ENCODE measurements at places on chromosomes 16 and 17.
A peak's percentile ranks its signal among the peaks of the same experiment; 100 is the strongest.

- no peak for DNase-seq
Observed at GRCh38 chr17:65092262-65092661, 35.7 kb upstream of the GNA13 start.

GRCh38 chr17:10292057-10292937, 80.5 kb downstream of the MYH13 start:
- DNase-seq = no peak

DNA sequence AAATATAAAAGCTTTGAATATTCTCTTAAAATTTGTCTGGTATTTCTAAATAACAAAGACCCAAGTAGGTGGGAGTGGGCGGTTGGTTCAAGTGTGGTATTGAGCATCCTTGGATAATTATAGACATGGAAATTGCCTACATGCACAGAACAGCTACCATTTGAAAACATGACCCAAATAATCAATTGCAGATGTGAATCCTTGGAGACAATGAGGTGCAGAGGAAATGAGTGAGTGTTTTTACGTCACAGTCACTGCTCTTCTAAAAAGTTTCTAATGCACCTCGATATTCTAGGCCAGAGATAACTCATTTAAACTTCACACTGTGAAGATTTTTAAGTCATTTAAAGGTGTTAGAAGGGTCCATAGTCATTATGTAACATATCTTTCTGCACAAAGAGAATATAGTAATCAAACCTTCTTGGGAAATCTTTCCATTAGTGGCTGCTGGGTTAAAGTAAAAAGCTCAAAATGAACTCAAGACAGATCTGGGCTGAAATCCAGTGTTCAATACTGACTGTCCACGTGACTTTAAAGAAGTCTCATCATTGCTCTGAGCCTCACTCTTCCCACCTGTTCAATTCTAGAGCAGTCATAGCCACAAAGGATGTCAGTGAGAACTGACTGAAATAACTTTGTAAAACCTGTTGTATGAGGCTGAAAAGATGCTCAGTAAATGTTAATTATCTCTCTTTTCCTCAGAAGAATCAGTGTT, 144.5 kb downstream of the CDH11 start:
- no peak for DNase-seq

GRCh38 chr17:27499451-27500265, 43.4 kb downstream of the KSR1 start:
- DNase-seq = no peak

DNA sequence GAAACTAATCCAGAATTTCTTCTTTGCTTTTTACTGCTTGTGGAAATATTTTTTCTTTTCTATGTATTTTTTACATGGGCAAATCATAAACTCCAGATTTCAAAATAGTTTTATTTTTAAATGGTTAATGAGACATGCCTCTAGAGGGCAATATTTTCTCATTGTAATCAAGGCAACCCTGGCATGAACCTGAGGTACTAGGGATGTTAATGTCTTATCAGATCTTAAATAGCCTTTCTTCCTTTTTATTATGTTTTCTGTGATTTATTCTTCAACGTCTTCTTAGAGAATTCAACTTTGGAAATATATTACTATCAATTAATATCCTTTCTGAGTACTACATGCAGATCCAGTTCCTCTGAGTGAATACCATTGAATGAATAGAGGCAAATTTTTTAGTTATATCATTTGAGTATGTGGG, 324.7 kb downstream of the BCAS3 start:
- DNase-seq = no peak

DNA sequence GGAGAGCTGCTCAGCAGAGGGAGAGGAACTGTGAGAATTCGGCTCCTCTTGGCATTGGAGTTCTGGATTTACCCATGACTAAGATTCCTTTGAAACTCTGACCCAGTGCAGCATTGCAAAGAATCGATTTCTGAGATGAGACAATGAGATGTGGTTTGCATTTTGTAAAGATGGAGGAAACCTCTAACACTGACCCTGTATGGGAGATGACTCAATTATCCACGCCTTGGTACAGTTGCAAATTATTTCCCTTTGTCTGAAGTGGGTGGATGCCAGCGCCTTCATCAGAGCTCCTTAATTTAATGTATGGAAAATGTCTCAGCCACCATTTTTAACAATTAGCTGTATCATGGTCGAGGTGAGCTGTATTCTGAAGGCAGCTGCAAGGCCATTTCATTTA, 53.4 kb downstream of the NUP93 start:
- no peak for DNase-seq

DNA sequence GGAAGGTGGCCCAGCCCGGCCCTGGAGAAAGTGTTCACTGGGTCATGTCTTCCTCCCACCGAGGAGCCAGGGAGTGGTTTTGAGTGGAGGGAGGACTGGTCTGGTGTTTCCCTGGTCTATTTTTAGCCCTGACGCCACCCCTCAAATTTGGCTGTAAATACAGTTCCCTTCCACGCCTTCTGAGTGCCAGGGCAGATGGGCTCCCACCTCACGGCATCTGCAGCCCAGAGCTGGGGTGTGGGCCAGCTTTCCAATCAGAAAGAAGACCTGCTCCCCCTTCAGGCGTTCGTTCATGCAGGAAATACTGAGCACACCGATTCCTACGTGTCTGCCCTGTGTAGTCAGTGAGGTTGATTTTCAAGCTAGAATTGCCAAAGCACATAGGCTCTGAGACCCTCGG, 53.7 kb downstream of the SNX20 start:
- no peak for DNase-seq

DNA sequence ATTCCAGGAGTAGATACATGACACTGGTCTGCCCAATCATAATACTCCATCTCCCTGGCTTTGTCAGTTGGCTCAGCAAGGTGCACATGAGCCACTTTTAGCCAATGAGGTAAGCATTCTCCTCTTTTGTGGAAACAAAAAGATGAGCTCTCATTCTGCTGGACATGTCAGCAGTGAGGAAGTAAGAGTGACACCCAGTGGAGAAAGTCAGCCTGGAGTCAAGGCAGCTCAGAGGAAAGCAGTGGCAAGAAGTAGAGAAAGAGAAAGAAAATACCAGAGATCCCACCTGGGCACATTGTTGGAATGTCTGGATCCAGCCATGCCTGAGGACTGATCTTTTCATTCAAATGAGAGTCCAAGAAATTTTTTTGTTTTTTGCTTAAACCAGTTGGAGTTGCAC, 496.9 kb upstream of the C16orf82 start:
- no peak for DNase-seq

GRCh38 chr16:66447491-66447890, 20.4 kb downstream of the BEAN1 start:
- peak; percentile 41 for DNase-seq

GRCh38 chr17:48633266-48633677, 7.1 kb upstream of the HOXB9 start:
- DNase-seq = no peak

DNA sequence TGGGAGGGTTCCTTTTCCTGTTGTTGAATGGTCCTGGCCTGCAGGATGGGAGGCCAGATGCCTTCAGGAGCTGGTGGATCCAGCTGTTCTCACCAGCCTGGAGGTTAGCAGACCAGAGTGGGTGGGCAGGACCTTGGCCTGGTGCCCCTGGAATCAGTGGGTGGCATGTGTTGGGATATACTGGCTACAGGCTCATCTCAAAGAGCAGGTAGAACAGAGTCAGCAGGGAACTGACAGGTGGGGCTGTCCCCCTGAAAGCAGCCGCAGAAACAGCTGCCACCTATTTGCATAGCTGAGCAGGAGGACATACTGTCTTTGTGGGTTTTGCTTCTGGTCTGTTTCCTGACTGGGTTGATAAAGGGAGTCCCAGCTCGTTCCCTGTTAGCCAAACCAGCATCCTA, 144.1 kb downstream of the RAB11FIP4 start:
- no peak for DNase-seq

DNA sequence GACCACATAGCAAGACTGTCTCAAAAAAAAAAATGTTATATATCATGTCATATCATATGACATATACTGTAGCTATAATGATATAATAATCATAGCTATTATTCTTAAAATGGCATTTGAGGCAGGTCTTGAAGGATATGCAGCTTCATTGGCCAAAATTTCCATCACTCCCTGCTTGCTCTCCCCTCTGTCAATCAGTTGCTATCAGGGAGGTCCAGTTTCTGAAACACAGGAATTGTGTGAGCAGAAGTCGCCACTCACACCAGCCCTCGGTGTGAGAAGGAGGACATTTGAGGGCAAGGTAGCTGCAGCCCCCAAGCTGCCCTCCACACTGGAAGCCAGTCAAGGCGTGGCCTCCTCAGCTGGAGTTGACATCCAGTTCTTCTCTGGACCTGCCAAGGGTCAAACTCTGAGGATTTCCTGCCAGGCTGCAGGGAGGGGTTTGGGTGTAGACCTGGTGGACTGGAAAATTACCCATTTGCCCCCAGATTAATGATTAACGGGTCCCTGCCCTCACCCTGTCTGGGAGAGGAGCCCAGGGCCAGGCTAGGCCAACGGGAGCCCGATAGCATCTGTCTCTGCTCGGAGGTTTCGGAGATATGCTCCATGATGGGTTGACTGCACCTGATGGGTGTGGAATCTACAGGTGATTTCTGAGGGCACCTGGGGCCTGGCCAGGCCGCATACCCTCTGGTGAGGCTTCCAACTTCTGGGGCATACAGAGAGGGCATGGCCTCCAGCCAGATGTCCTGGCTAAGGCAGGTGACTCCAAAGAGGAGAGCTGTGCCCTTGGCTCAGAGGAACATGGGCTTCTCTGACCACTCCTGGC, 18.8 kb downstream of the WNT9B start:
- DNase-seq = no peak

- DNase-seq = no peak
Observed at GRCh38 chr17:17494870-17495535, 1.2 kb downstream of the RASD1 start.

DNA sequence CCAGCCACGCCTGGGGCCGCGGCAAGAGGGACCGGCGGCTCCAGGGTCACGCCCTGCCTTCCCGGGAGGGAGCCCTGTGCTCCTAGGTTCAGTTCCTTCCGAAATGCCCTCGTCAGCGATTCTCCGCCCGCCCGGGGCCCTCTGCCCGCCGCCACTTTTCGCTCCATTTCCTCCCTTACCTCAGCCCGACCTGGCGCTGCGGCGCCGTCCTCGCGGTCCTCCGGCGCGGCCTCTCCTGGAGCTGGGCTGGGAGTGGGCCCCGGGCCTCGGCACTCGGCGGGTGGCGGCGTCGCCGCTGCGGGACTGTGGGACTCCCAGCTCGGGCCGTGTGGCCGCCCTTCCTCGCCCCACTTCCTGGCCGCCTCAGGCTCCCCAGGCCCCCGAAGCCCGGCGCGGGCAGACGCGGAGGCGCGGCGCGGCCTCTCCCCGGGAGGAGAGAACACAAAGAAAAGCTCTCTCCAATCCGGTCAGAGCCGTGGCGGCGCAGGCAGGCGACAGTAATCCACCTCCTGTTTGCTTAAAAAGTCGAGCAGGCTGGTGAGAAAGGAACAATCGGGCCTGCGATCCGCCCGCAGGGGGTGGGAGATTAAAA, 1.6 kb downstream of the BAHCC1 start:
- DNase-seq = no peak

DNA sequence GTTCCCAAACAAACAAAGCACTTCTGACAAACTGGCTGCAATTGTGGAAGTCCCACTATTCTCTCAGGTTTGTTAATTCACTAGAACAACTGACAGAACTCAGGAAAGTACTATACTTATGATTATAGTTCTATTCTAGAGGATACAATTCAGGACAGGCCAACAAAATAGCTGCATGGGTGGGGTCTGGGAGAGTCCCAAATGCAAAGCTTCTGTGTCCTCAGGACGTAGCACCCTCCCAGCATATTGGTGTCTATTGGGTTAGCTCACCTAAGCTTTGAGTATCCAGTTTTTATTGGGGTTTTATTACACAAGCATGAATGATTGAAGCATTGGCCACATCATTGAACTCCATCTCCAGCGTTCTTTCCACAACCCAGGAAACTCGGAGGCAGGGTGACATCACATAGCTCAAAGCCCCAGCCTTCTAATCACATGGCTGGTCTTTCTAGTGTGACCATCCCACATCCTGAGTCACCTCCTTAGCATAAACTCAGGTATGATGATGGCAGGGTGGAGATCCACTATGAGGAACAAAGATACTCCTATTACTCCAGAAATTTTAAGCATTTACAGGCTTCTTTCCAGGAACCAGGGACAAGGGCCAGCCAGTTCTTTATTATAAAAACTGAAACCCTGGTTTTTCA, 43.9 kb upstream of the CCNF start:
- DNase-seq = no peak

All from coronary artery (tissue), 2 donors.